Activated CD4-positive, alpha-beta T cell treated with anti-CD3 and anti-CD28 coated beads, Interleukin-2, amount 50 U/mL, for 48 hours (primary cell): ENCODE measurements at places on chromosomes 11 and 22.
A peak's percentile ranks its signal among the peaks of the same experiment; 100 is the strongest.

DNA sequence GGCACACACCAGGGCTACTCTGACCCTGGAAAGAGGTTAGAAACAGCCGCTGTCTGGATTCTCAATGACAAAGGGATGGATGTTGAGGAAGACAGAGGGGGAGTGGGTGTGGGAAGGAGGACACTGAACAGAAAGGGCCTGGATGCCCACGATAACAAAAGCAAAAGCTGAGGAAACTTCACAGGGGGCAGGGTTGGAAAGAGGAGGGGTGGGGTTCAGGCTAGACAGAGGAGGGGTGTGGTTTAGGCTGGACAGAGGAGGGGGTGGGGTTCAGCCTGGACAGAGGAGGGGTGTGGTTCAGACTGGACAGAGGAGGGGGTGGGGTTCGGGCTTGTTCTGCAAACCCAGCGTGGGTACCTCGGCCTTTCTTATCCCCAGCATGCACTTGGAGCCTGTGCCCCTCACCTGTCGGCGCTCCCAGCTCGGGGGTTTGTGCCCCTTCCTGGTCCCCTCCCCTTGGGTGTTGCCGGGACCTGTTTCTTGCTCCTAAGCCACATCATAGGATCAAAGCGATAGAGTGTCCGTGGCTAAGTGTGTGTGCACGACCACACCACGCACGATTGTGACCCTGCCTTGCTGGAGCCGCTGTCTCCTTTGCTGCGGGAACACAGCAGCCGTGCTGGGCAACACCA is 75.6 kb downstream of the BRD1 start:
- no peak for DNase-seq

DNA sequence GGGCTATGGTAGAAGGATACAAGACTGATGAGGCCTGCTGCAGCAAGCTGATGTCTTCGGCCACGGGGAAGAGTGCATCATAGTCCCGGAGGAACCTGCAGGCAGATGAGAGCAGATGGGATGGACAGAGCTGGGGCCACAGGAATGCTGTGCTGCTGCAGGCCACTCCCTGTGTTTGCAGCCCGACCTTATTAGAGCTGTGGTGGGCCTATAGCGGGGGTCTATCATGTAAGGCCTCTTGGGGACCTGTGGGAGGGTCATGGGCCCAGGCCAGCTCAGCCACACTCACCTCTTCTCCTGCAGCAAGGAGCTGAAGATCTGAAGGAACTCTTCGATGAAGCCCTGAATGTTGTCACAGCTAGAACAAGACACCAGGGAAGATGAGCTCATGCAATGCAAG is 31.9 kb downstream of the ASCC2 start:
- DNase-seq, result no peak

GRCh38 chr11:82718821-82719220 is 14.8 kb downstream of the FAM181B start:
- DNase-seq, result no peak

DNA sequence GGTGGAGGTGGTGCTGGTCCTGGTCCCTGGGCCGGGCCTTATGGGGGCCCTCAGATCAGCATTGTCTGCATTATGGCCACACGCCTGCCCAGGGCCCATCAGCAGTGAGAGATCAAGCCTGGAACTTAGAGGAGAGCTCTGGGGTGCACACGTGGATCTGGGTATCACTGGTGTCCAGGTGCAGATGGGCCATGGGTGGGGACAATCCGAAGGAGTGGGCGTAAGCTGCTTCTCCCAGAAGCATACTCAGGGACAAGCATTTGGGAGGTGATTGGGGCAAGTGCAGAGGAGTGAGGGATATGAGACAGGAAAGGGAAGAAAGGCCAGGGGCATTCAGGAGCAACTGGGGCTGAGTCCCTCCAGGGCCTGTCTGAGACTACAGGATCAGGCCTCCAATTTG is 84.3 kb downstream of the CSNK2A3 start:
- no peak for DNase-seq

DNA sequence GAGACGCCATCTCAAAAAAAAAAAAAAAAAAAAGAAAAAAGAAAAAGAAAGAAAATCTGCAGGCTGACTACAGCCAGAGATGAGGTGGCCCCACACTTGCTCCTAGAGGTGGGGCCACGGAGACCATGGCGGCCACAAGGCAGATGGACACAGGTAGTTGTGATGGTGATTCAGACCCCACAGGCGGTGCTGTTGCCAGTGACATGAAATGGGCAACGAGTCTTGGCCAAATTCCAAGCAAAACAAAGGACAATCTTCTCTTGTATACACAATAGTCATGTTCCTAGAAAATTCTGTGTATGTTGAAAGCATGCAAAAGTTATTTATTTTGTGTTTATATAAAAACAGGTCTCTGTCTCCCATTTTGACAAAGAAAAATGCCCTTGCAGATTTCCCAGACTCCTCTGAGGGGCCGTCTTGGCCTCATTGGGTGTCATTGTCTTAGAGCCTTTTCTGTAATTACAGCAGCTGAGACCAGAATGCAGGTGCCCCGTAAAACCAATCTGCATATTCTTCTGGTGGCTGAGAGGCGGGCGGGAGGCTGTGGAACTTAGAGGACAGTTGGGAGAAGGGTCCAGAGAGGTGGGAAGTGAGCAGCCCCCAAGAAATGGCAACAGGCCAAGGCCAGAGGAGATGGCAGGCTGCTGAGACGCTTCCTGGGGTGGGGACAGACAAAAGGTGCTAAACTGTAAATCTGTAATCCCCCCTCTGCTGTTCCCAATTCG is 22.5 kb upstream of the DAGLA start:
- DNase-seq, result no peak

DNA sequence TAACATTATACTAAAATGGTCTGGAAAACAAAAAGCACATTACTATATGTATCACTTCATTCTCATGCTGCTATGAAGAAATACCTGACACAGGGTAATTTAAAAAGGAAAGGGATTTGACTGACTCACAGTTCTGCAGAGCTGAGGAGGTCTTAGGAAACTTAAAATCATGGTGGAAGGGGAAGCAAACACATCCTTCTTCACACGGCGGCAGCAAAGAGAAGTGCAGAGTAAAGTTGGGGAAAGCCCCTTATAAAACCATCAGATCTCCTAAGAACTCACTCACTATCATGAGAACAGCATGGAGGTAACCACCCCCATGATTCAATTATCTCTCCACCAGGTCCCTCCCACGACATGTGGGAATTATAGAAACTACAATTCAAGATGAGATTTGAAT is 60.0 kb downstream of the FAM181B start:
- no peak for DNase-seq

- DNase-seq, result peak; percentile 43
Observed at GRCh38 chr11:43830928-43831440, 49.6 kb upstream of the ALKBH3 start.

- DNase-seq, result no peak
Observed at GRCh38 chr11:27545946-27546345, 39.4 kb upstream of the LIN7C start.

GRCh38 chr11:75663808-75664207 is 5.0 kb downstream of the MAP6 start:
- no peak for DNase-seq

GRCh38 chr11:6660712-6661111 is 5.1 kb upstream of the DCHS1 start:
- no peak for DNase-seq

- no peak for DNase-seq
Observed at GRCh38 chr11:27353593-27354358, 9.2 kb downstream of the CCDC34 start.

DNA sequence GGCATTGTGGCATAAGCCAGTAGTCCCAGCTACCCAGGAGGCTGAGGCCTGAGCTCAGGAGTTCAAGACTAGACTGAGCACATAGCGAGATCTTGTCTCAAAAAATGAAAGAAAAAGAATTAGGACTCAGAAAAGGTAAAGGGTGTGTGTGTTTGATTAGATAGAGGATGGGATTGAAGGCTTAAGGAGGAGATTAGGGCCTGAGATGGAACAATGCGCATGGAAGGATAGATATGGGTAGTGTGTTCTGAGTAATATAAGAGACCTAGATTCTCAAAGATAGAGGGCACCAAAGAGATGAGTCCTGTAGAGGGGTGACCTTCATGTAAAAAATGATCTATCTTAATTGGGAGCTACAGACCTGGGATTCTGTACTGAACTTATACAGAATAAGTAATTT is 17.3 kb upstream of the RAB30 start:
- DNase-seq, result no peak

DNA sequence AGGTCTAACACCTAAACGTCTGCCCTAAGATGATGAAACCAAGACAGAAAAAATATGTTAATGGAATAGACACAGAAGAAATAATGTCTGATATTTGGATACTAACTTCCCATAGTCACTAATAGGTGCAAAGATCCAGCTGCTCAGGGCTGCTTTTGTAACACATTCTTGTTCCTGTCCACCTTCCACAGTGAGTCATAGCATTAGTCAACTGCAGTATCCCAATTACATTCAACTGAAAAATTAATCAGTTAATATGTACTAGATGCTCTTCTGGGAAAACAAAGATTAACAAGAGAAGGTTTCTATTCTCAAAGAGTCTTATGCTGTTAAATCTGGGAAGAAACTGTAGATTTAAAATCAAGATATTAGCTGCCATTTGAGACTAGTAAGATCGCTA is 47.6 kb downstream of the HEPHL1 start:
- DNase-seq, result no peak

DNA sequence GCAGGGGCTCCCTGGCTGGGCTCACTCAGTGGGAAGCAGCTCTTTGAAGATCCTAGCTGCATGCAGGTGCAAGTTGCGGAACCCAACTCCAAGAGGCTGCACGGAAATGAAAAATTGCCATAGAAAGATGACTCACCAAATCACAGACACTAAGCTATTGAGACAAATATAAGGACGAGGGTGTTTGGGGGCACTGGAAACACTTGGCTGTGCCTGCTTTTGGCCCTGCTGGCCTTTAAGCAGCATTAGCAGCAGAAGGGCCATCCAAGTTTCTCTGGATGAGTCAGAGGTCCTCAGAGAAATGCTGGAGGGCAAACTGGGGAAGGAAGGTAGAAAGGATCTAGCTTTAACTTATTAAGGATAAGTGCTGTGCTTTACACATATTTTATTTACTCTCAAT is 282.3 kb downstream of the KIRREL3 start:
- DNase-seq, result no peak

DNA sequence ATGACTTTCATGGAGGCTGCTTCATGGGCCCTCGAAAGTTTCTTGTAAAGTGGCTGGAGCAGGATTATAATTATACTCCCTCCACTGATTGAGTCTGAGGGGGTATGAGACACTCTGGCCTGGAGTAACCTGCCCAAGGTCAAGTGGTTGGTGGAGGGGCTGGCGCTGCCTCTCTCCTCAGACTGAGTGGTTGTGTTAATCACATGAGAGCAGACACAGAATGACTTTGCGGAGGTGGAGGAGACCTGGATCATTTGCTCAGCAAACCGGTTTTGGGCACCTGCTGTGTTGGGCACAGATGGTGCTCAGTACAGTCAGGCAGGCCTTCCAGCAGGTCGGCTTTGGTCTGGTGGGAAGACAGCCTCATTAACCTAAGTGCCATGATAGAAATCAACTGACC is 11.8 kb downstream of the BCR start:
- no peak for DNase-seq

DNA sequence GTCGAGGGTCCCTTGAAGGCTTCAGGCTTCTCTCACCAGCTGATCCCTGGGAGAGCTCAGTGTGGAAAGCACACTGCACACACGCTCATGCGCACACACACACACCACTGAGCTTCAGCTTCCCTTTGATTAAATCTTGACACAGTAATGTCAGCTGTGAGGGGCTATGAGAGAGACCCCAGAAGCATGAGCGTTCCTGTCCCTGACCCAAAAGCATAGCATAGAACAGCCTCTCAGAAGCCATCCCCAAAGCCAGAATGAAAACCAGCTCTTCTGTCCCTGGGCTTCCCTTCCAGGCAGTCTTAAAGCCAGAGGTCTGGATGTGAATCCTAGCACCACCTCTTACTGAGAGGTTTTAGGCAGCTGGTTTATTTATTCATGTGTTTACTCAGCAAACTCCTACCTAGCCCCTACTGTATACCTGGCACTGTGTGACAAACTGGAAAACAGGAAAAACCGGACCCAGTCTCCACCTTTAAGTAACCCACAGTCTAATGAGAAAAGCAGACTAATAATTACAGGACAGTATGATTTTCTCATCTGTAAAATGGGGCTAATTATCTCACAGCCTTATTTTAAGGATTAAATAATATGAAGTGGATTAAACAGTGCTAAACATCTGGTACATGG is 15.9 kb downstream of the GALNT18 start:
- no peak for DNase-seq

- no peak for DNase-seq
Observed at GRCh38 chr22:48950151-48950915, 877.3 kb downstream of the BRD1 start.

DNA sequence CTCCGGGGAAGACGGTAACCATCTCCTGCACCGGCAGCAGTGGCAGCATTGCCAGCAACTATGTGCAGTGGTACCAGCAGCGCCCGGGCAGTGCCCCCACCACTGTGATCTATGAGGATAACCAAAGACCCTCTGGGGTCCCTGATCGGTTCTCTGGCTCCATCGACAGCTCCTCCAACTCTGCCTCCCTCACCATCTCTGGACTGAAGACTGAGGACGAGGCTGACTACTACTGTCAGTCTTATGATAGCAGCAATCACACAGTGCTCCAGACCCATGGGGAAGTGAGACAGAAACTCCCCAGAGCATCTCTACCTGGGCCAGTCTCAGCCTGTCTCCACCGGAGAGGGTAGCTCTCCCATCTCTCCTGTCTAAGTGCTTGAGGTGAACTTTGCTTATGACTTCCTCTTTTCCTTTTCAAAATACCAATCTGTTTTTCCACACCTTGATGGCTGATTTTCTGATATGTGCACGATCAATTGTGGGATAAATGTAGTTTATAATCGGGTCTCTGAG is 48.5 kb upstream of the VPREB1 start:
- DNase-seq, result no peak

DNA sequence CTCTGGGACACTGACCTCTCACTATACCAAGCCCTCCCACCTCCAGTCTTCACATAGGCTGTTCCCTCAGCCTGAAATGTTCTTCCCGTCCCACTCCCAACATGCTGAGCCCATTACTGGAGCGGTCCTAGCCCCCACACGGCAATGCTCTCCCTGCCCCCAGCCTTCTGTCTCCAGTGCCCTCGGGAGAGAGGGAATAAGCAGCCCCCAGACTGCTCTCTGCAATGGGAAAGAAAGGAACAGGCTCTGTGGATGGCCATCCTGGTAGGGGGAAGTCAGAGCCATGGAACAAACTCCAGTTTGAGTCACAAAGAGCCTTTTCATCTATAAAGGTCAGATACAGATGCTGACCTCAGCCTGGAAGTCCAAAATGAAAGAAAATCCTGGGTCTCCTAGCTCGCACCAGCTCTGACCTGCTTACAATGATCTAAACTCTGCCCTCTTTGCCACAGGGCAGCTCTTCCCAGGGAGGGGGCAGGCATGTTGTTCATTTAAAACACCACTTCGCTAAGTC is 62.6 kb downstream of the FLRT1 start:
- DNase-seq, result no peak

- DNase-seq, result no peak
Observed at GRCh38 chr11:121615501-121615900, 162.7 kb upstream of the SORL1-AS1 start.

- DNase-seq, result no peak
Observed at GRCh38 chr11:23359297-23359696, 499.0 kb upstream of the CCDC179 start.

GRCh38 chr11:1767399-1768140 is 3.8 kb upstream of the CTSD start:
- DNase-seq, result no peak
